ENCODE measurements at places on chromosomes 4 and X.

- DNase-seq: no peak
Measured at GRCh38 chr4:116499-116898, 7.8 kb upstream of the ZNF718 start.

DNA sequence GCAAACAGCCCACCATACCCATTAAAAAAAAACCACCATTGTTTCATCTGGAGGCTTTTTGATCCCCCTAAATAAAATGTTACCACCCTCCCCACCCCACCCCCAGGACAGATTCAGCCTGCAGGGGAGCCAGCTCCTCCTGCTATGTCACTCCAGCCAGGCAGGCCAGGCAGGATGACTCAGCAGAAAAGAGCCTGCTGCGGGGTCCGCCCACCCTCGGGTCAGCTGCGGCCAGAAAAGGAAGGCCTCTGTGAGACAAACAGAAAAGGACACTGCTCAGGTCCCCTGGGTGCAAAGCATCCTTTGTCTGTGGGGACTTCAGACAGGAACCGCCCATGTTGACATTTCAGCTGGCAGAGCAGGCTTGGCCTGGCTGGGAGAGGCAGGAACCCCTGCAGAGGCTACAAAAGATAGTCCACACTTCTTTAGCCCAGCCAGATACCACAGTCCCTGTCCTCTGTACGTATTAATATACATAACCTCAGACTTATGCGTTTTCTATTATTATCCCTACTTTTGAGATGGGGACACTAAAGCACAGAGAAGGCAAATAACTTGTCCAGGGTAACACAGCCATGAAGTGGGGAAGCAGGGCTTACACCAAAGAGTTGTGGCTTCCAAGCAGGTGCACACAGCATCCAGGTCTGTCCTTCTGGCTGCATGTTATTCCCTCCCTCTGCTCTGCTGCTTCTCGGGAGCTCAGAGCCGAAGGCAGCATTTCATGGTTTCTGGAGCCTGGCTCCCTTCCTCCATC lies 147.7 kb downstream of the CPEB2 start:
- DNase-seq: no peak

DNA sequence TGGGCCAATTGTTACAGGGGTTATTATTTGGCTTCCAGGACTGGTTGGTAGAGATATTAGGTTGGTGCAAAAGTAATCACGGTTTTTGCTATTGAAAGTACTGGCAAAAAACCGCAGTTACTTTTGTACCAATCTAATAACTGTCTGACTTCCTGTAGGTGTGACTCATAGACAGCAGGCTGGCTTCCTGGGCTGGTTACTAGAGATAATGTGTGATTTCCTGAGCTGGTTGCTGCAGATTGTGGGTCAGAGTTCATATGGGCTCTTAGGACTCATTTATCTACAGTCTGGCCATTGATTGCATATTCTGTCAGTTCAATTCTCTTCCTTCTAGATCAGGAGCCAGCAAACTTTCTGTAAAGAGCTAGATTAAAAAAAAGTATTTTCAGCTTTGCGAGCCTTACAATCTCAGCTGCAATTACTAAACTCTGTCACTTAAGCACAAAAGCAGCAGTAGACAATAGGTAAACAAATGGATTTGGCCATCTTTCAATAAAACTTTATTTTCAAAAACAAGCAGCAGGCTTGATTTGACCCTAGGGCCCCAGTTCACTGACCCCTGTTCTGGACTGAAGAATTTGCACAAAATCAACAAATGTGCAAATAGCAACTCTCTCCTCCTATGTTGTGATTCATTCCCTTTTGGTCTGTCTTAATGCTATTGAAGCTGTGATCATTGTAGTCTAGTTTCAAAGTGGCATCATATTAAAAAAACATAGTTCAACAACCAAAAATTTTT lies 50.8 kb upstream of the BOD1L1 start:
- DNase-seq: no peak

DNA sequence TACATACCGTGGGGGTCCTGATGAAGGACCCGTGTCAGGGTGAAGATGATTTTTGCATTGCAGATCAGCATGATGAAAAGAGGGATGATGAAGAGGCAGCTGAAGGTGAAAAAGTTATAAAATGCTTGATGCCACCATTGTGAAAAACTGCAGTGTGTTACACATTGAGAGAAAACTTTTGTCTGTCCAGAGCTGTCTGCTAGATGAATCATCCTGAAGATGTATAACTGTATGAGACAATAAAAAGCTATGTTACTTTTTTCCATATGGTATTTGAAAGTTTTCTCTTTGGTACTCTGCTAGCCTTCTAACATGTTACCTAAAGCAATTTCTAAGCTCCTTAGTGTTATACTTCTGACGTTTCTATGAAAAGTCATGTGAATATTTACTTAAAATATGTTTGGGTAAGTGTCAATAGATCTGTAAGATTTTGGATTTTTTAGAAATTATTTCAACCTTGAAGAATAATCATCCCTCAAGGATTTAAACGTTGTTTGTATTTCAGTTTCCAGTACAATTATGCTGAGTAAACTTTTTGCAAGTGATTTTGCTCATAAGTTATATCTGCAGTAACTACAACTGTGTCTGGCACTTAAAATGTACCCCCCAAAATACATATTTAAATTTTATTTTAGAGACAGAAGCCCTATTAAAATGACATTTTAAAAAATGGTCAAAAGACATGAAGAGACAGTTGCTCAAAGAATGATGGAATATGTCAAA lies 9.5 kb downstream of the GNRHR start:
- no peak for DNase-seq

Data from activated CD4-positive, alpha-beta T cell treated with anti-CD3 and anti-CD28 coated beads for 24 hours (primary cell).